ENCODE measurements at places on chromosomes 7 and 10. TPM values are rescaled to one million over a fixed set of nuclear protein-coding genes. Genes with fewer than 3 reads are reported as not detected.
A peak's percentile ranks its signal among the peaks of the same experiment; 100 is the strongest.

TMEM236 gene
- total RNA-seq = 0.14 TPM

ITGB1 gene
- 293 TPM for total RNA-seq

DNA sequence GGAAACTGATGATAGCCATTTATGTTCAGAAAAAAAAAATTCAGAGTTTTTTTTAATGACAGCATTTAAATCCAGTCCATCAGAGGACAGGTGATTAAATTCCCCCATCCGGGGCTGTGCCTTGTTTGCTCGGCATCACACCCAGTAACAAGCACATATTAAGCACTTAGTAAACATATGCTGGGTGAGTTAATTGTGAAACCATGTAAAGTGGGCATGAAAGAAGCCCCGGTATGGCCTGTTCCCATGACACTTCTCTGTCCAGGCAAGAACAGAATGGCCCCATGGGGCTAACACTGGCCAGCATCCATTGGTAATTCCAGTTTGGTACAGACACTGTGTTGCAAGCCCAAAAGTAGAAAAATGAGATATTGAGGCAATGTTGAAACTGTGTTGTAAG lies 220.8 kb upstream of the RNF32 start:
- no peaks in the 10 kb centered on the region for H3K36me3 ChIP-seq
- H3K27me3 ChIP-seq = no peaks in the 10 kb centered on the region
- no peak overlapping the region for H3K27ac ChIP-seq
- H3K4me3 ChIP-seq = no peak overlapping the region
- no peaks in the 10 kb centered on the region for H3K4me1 ChIP-seq

GRCh38 chr10:100330079-100330478 lies at the start of gene PKD2L1:
Gene PKD2L1 (minus strand): TSS chr10:100330228. CDS start chr10:100330103, 125 bp downstream.
- DNase-seq = no peak
- H3K4me3 ChIP-seq = no peak within 1 kb of the TSS
- no peaks in the 10 kb centered on the region for H3K4me1 ChIP-seq
- peaks cover 5% of the 10 kb centered on the region for H3K27me3 ChIP-seq

DNA sequence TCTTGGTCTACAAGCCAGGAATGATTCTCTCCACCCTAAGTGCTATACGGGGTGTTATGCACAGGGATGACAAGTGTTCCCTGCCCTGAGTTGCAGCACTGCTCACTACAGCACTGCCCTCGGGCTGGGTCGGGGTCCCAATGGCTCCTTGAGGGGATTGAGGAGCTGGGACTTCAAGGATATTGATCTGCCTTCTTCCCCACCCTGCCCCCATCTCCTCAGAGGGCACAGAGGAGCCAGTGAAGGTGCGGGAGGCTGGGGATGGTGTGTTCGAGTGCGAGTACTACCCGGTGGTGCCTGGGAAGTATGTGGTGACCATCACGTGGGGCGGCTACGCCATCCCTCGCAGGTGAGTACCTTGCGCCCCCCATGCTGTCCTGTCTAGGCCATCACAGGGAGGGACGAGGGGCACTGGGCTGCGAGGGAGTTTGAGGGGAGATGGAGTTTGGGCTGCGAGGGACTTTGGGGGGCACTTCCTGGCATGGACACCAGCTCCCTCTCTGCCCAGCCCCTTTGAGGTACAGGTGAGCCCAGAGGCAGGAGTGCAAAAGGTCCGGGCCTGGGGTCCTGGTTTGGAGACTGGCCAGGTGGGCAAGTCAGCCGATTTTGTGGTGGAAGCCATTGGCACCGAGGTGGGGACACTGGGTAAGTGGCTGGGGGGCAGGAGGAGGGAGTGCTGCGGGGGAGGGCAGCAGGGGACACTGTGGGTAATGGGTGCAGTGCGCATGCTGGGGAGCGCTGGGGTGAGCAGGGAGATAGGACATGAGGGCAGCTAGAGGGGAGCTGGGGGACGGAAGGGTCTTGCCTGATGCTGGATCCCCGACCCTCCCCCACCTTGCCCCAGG lies 10.3 kb downstream of the FLNC start:
- H3K4me3 ChIP-seq = no peak overlapping the region
- H3K36me3 ChIP-seq = no peaks in the 10 kb centered on the region
- H3K27ac ChIP-seq = no peak overlapping the region
- H3K27me3 ChIP-seq = no peaks in the 10 kb centered on the region
- DNase-seq = no peak

GRCh38 chr10:100319707-100320402 lies 10.2 kb downstream of the PKD2L1 start:
- H3K27me3 ChIP-seq = no peaks in the 10 kb centered on the region
- no peak for DNase-seq
- no peak overlapping the region for H3K27ac ChIP-seq
- no peak overlapping the region for H3K4me3 ChIP-seq

DNA sequence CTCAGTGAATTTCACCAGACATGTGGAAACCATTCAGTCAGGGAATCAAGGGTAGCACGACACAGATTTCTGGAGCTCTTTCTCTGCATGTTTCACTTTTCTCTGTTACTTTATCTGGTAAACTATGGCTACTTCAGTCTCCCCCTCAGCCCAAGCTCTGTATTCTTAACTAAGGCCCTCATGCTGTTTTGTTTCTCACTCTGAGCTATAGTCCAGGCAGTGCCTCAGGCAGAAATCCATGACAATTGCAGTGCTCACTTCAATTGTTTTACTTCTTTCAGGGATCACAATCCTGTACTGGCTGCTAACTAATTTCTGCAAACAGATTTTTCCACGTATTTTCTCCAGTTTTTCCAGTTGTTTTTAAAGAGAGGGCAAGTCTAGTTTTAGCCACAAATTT lies 1599.9 kb upstream of the LRRTM3 start:
- DNase-seq = no peak
- no peaks in the 10 kb centered on the region for H3K36me3 ChIP-seq
- no peaks in the 10 kb centered on the region for H3K4me1 ChIP-seq
- H3K27me3 ChIP-seq = no peaks in the 10 kb centered on the region
- H3K4me3 ChIP-seq = no peak overlapping the region
- no peak overlapping the region for H3K27ac ChIP-seq

- H3K4me3 ChIP-seq = no peak overlapping the region
- DNase-seq = peak; percentile 20
- no peak overlapping the region for H3K27ac ChIP-seq
Measured at GRCh38 chr10:127117125-127117524, 79.3 kb downstream of the INSYN2A start.

GRCh38 chr10:5609952-5610616 lies 56.3 kb downstream of the ASB13 start:
- no peaks in the 10 kb centered on the region for H3K36me3 ChIP-seq
- H3K27me3 ChIP-seq = no peaks in the 10 kb centered on the region
- DNase-seq = peak; percentile 60
- peak overlapping the region; percentile 10 for H3K27ac ChIP-seq
- H3K4me3 ChIP-seq = no peak overlapping the region

Data from prostate gland (tissue), 2 donors.